ENCODE measurements at places on chromosomes 16 and 17. TPM values are rescaled to one million over a fixed set of nuclear protein-coding genes. Genes with fewer than 3 reads are reported as not detected.

Gene KPNB1
- 205 TPM for total RNA-seq

Gene ABCC12
- not detected for total RNA-seq

Gene ZSCAN10
- not detected for total RNA-seq

- DNase-seq: no peak
Observed at GRCh38 chr17:39769974-39770587, 32.3 kb downstream of the GRB7 start.

DNA sequence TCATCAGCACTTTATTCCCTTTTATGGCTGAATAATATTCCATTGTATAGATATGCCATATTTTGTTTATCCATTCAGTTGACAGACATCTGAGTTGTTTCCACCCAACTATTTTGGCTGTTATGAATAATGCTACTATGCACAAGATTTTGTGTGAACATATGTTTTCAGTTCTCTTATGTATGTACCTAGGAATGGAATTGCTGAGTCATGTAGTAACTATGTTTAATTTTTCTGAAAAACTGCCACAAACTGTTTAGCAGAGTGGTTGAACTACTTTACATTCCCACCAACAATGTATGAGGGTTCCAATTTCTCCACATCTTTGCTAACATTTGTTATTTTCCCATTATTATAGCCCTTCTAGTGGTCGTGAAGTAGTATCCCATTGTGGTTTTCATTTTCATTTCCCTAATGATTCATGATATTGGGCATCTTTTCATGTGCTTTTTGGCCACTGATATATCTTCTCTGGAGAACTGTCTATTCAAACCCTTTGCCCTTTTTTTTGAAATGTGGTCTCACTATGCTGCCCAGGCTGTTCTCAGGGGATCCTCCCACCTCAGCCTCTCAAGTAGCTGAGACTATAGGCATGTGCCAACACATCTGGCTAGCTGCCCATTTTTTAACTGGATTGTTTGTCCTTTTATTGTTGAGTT, 26.3 kb downstream of the SMURF2 start:
- no peak for DNase-seq

GRCh38 chr16:13795131-13795530, 124.8 kb upstream of the ERCC4 start:
- DNase-seq: no peak

DNA sequence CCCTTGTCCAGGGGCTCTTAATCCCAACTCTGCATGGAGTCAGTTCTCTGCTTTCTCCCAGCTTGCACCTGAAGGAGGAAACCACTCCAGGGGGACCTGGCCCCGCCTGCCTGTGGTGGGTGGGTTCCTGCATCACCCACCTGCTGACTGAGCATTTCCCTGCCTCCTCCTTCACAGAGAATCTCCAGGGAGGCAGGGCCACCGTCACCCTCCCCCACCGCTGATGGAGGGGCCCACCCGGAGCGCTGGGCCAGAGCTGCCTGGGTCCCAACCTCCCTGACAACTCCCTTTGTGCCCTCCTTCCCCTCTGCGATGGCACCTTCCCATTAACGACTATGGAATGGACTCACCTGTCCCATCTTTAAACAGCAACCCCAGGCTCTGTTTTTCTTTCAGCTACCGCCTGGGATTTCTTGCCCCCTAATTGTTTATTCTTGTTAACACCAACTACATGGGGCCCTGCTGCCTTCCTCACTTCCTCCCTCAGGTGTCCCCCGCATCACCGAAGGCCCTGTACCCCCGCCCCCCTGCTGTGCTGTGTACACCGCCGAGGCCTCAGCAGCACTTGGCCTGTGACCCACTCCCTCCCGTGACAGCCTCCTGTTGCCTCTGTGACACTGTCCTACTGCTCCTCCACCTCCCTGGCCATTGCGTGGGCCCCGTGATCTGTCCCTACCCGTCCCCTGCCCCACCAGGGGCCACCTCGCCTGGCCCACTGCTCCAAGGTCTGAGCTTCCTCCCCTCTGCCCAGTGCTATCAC, 842 bp upstream of the TEDC2 start:
- DNase-seq: no peak

- DNase-seq: no peak
Observed at GRCh38 chr16:49578435-49579024, 204.9 kb downstream of the C16orf78 start.

- DNase-seq: no peak
Observed at GRCh38 chr17:9937901-9938300, 32.8 kb upstream of the RCVRN start.

All from tibial nerve (tissue), 4 donors.